ENCODE measurements at places on chromosomes 4 and X.
A peak's percentile ranks its signal among the peaks of the same experiment; 100 is the strongest.

DNA sequence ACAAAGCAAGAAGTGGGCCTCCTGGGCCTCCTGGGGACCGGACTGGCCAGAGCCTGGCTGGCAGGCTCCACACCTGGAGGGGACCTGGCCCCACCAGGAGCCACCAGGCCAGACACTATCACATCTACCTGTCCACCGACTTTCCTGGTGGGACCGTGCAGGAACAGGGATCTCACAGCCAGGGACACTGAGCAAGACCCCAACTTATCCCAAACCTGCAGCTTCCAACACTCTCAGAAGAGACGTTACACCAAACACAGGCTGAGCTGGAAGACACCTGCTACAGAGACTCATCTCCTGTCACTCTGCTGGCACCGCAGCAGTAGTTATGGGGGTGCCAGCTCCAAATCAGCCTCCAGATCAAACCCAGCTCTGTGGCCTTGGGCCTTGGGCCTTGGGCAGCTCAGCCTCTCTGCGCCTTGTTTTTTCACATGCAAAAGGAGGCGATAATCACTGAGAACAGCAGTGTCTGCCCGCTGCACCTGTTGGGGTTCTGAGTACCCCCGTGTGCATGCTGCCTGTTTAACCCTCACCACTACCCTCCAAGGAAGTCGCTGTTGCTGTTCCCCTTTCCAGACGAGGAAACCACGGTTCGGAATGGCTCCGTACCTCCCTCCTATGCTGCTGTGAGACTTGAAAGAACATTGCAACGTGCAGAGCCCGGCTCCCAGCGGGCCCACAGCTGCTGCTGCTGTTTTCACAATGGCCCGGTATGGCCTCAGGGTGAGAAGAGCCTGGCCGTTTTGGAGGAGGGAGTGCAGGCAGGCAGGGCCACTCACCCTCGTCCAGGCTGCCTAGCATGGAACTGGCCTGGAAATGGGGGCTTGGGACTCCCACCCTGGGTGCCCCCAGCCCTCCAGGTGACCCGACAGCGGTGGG, 69.6 kb downstream of the ADRA2C start:
- DNase-seq = no peak

DNA sequence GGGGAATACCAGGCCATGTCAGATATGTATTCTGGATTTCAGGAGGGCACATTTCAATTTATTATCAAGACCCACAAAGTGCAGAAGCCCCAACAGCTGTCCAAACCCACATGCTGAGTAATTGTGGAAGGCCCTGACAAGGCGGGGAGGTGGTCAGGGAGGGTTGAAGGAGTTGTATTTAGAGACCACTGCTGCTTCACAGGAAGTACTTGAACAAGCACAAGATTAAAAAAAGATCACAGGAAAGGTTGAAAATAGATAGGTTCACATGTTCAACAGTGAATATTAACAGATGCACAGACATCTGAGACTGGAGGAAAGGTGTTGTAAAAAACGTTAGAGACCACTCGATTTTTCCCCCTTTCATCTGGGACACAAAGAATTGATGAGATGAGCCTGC, 17.9 kb downstream of the ATP8A1 start:
- no peak for DNase-seq

GRCh38 chrX:123994730-123995129, 33.2 kb downstream of the STAG2 start:
- no peak for DNase-seq

DNA sequence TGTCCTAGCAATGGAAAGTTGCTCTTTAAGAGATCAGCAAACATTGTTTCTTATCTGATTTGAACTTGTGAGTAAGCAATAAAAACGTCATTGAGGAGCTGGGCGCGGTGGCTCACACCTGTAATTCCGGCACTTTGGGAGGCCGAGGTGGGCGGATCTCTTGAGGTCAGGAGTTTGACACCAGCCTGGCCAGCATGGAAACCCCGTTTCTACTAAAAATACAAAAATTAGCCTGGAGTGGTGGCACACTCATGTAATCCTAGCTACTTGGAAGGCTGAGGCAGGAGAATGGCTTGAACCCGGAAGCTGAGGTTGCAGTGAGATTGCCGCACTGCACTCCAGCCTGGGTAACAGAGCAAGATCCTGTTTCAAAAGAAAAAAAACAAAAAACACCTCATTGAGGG, 11.2 kb upstream of the PLAC8 start:
- no peak for DNase-seq

- peak; percentile 81 for DNase-seq
These were observed 1.3 kb downstream of the AMER1 start for GRCh38 chrX:64204252-64204651.

DNA sequence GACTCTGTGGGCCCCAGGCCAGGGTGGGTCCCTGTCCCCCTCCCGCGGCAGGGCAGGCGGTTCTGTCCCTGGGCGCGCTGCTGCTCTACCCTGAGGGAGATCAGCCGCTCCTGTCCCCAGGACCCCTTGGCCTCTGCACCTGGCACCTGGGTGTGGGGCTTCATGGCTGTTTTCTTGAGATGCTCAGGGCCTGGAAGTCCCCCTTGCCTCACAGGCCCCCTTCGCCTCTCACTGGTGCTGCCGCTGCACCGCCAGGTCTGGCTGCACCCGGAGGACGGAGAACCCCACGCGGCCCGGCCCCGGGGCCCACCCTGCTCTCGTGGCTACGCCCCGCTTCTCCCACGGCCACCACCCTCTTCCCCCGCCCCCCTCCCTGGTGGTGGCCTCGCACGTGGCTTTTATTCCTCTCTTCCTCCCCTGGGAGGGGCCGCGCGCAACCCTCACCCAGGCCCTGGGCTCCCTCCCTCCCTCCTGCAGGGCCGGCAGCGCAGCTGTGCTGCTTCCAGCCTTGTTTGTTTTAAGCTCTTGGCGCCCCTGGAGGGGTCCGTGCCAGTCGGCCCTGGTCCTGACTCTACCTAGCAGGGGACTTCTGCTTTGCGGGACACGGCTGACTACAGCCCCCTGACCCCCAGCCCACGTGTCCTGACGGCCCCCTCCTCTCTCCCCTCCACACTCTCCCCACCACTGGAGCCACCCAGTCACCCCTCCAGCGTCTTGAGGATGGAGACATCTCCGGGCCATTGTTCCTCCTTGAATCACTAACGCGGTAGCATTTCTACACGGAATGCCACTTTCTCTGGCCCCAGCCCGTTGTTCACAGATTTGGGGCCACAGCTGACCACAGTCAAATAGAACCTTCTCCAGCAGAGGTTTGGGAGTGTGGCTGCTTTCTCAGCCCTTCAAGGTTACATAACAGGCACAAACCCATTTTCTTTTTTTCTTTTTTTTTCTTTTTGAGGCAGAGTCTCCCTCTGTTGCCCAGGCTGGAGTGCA, 20.6 kb upstream of the CLDN24 start:
- no peak for DNase-seq

DNA sequence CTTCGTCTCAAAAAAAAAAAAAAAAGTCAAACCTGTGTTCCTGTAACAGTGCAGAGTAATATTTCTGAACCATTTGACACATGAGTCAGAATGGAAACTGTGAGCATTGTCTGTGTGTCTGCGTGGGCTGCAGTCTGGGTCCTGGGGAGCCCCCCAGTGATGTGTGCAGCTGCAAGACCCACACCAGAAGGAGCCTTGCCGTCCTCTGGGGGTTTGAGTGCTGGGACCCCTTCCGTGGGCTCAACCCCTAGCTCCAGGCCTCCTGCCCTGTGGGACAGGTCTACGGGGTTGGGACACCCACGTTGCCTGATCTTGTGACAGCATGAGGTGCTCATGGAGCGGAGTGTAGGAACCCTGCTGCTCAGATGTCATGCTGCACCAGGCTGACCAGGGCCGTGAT, 43.7 kb downstream of the DDX3X start:
- DNase-seq = no peak

DNA sequence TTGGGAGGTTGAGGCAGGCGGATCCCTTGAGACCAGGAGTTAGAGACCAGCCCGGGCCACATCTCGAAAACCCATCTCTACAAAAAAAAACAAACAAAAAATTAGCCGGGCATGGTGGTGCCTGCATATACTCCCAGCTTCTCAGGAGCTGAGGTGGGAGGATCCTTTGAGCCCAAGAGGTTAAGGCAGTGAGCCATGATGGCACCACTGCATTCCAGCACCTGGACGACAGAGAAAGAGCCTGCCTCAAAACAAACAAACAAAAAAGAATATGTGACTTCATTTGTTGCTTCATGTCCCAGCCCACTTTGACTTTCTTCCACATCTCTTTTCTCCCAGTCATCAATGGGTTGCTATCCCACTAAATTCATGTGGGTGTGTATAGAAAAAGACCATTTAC, 79.7 kb downstream of the BCOR start:
- no peak for DNase-seq

GRCh38 chr4:1972414-1972813, 36.4 kb downstream of the NELFA start:
- DNase-seq = peak; percentile 16

DNA sequence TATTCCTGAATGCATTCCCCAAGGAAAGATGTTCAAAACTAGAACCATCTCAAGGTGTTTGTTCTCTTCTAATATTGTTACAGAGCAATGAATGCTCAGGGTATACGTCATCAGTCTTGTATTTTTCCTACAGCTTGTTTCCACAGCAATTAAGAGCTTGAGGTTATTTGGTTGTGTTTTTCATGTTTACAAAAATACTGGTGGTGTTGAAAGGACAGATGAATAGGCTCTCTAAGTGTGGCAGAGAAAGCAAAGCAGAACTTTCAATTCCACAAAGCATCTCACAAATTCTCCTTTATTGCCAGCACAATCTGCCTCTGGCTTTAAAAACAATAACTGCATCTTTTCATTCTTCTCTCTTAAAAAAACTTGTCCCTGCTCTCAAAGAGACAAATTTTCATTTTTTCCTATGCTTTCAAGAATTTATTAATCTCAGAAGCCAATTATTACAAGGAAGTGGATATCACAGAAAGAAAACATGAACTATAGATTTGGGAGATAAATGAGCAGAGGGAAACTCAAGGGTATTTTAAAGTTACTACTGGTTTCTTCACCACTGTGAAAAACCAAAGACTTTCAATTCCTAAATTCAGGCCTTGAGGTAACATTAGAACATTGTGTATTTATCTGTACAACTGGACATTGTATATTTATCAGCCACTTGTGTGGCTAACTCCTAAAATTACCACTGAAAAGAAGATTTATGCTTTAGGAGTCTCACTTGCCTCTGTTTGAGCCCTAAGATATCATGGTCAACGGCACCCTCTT, 49.2 kb downstream of the DDX53 start:
- no peak for DNase-seq

- no peak for DNase-seq
These were observed 10.9 kb upstream of the MAN2B2 start for GRCh38 chr4:6563935-6564645.

DNA sequence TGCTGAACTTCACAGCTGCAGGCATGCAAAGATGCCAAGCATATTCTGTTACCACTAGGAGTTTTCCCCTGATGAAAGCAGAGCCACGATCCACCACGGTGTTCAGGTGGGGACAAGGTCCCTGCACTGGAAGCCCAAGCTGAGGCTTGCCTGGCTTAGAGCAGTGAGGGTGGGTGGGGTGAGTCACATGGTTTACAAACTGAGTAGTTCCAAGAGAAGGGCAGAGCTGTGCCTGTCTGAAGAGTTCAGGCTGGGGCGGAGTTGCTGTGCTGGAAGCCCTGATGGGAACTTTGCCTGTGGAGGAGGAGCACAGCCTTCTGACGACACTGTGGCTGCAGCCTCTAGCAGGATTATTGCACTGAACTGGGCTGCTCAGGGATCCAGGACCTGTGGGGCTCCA, 45.5 kb downstream of the FAM9B start:
- DNase-seq = peak; percentile 65

DNA sequence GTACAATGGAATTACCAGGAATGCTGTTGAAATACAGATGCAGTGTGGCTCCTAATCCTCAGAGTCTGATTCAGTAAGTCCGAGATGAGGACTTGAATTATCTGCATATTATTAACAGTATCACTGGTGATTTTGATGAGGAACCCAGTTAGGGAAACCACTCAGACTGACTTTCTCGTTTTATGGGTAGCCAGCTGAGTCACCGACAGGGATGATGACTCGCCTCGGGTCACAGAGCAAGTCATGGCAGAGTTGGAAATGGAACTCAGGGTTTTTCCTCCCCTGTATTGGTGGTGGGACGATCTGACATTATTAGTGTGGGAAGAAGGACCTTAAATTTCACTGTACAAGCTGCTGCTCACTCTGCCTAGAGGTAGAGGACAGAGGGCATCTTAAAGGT, 51.3 kb downstream of the RTL9 start:
- DNase-seq = no peak

- DNase-seq = peak; percentile 56
These were observed 5.1 kb upstream of the GABRQ start for GRCh38 chrX:152632445-152633097.

DNA sequence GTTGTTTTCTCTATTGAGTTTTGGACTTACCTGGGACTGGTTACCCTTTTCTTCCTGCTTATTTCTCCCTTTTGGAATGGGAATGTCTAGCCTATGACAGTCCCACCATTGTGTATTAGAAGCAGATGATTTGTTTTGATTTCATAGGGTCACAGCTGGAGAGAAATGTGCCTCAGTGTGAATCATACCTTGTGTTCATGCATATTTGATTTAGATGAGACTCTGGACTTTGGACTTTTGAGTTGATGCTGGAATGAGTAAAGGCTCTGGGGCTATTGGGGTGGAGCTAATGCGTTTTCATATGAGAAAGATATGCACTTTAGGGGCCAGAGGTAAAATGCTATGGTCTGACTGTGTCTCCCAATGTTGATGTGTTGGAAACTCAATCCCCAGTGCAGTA, 30.5 kb upstream of the TEX13C start:
- DNase-seq = no peak

- DNase-seq = no peak
These were observed 55.0 kb upstream of the TADA2B start for GRCh38 chr4:6988016-6988715.

- DNase-seq = no peak
These were observed 19.6 kb upstream of the SOWAHD start for GRCh38 chrX:119738742-119739141.

GRCh38 chr4:7466904-7467303, 32.2 kb upstream of the PSAPL1 start:
- DNase-seq = no peak

DNA sequence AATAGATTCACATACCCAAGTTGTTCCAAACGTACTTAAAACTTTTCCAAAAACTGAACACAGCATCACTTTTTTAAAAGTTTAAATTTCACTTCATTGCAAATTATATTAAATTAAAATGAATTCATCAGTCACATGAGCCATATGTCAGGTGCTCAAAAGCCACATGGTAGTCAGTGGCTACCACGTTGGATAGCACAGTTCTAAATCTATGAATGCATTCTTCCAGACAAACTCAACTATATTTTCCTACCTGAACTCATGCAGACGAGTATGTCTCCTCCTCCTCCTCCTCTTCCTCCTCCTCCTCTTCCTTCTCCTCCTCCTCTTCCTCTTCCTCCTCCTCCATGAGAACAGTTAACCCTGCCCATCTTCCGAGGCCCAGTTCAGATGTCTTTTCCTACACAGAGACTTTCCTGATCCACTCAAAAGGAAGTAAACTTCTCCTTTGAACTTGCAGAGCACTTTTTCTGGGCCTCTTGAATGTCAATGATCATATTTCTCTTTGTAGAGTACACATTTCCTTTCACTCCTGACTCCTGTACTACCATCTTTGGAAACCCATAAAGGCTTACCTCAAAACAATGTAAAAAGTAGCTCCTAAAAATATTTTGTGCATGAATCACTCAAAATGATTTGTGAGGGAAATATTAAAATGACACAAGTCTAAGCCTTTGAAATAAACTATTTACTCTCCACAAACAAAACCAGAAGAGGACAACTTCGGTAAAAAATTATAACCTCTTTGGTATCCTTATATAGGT, 172.6 kb downstream of the AMELX start:
- DNase-seq = no peak

GRCh38 chr4:142126890-142127497, 490.6 kb downstream of the IL15 start:
- DNase-seq = no peak
